ENCODE measurements at places on chromosomes 7 and 10. TPM values are rescaled to one million over a fixed set of nuclear protein-coding genes. Genes with fewer than 3 reads are reported as not detected.

GRCh38 chr7:30266686-30267085 lies 17.7 kb upstream of the ZNRF2 start:
- no peak for DNase-seq

DNA sequence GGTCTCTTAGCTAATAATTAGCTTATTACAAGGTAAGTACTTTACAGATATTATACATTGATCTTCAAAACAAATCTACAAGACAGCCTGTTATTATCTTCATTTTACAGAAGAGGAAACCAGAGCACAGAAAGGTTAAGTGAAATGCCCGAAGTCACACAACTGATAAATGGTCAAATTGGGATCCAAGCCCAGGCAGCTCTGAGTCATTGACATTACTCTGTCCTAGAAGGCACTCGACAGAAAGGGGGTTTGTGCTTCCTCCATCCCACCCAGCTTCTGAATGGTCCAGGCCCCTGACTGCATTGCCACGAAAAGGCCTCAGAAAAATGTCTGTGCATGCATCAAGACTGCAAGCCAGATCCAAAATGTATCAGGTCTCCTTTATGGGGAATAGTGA lies 81.3 kb upstream of the ZNF438 start:
- no peak for DNase-seq

DNA sequence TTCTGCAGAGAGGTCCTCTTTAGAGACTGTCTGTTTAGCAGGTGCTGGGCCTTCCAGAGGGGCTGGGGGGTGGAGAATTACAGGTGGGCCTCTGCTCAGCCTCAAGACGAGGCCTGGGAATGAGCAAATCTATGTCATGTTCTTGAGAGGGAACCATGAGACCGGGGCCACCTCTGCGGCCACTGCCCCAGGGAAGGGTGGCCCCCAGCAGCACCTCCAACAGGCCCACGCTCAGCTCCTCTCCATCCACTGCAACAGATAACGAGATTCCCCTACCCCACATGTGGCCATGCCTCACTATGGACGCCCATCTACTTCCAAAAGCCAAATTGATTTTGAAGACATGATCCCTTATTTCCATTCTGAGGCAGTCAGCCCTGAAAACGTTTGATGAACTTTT lies 176.9 kb downstream of the TCERG1L start:
- no peak for DNase-seq

DNA sequence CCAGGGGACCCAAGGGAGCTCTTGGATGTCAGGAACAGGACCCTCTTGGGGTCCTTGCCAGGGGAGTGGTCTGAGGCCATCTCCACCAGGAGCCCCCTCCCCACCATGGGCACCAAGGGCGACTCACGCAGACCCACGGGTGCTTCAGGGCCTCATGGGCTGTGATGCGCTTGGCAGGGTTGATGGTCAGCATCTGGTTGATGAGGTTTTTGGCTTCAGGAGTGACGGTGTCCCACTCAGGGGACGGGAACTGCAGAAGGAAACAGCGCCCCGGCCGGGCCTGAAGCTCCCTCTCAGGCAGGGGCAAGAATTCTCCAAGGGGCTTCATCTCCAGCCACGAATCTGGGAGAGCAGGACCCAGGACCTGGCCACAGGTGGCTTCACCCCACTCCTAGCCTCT lies 41.3 kb downstream of the YKT6 start:
- DNase-seq = no peak

DNA sequence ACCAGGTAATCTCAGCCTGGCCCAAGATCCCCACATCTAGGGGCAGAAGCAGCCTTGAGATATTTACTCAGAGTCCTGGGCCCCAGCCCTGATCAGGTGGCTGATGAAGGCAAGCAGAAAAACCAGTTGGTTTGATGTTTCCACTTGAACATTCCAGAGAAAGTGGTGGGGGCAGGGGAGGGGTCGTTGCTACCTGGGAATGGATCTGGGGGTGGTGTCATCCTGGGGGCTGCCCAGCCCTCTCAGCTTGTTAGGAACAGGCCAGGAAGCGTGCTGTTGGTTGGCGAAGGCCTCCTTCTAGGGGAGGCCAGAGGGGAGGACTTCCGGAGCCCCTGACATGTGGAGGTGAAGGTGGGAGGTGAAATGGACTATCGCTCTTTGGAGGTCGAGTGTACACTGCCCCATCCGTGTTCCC lies 3.7 kb upstream of the ABHD11 start:
- no peak for DNase-seq

DNA sequence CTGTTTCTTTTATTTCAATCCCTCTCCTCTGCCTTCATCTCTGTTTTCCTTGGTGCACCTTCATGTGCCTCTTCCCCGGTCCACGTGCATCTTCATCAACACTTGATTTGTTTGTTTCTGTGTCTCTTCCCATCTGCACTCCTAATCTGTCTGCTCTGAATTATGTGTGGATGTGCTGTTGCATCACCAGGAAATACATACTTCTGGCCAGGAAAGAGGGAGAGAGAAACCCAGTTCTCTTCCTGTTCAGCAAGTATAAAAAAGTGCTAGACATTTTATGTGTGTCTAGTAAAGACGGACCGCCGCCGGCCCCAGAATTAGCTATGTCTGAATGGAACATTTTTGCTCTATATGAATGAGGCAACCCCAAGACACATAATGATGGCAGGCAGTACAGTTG lies 93.8 kb downstream of the CALD1 start:
- no peak for DNase-seq

DNA sequence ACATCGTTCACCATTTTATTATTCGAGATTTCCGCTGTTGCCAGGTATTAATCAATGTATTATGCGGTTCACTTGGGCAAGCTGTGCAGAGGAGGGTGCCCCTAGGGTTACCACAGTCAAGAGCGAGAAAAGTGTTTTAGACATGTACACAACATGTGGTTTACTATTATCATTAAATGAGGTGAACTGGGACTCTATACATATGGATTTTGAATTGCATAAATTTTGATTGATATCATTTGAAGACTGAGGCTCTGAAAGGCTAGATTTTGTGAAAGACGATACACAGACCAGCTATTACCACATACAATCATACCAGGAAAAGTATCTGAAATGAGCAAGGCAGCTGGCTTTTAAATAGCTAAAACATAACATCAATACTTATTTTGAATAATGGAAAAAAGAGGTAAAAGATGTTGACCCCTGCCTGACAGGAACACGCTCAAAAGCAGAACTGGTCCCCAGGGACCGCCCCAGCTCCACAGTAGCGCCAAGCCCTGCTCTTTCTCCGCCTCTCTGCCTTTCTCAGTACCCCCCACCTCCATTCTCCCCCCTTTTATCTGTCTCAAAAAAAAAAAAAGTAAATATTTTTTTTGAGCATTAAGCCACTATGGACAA lies 413.4 kb upstream of the MKI67 start:
- DNase-seq = no peak

GRCh38 chr10:100812978-100813377 lies 67.6 kb downstream of the PAX2 start:
- no peak for DNase-seq

Gene ACTL6B
- total RNA-seq = 58.7 TPM

Gene PLA2G12B
- total RNA-seq = not detected

GRCh38 chr7:127704211-127704610 lies 52.2 kb downstream of the SND1 start:
- peak; percentile 73 for DNase-seq

DNA sequence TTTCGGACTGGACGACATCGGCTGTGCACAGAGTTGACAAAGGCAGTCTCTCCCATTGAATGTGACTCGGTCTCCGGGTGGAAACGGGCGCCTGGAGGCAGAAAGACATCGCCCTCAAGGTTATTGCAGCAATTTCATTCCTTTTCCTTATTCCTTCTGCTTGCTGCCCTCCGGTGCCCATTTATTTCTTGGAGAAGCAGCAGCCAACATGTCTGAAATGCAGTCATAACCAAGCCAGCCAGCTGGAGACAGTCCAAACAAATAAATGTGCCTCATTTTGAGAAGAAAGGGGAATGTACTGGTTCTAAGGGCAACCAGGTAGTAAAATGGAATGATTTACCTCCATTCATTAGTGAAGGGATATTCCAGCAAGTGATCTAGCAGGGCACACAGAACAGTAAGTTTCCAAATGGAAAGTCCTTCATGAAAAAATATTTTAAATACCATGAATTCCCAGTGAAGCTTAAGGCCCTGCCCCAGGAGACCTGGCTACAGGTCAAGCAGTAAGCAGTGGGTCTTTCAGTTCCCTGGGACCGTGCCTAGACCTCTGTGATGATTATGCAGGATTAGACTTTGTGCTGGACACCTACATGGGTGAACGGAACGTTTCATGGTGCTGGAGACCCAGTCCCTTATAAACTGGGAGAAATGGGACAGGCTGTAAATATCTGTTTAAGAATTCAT lies 86.6 kb downstream of the ABLIM1 start:
- DNase-seq = peak; percentile 71

Gene LGI1
- 9.6 TPM for total RNA-seq

DNA sequence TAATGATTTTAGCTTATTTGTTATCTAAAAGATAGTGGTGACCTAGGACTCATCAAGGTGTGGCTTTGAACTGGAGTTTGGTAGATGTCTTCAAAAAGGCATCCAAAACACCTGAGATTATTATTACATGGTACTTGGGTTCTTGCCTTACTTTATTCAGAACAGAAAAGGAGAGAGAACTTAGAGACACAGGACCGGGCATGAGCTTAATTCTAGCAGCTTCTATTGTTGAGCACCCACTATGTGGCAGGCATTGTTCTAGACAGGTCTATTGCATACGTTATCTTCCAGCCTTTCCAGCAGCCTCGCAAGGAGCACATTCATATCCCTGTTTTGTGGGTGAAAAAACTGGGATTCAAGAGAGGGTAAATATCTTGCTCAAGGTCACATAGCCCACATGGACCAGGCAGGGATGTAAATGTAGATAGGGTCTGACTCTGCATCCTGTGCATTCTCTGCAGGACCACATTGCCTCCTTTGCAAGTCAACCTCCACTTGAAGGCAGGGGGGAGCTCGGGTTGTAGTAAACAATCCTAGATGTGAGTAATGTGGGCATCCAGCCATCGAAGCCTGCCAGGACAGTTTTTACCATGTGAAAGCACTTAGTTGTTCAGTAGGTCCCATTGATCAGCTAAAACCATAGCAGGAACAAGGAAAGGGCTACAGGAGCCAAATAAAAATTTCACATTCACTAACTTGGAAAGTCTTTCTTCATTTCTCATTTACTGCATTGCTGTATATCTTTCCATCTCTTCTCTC lies 551.4 kb downstream of the LRMDA start:
- no peak for DNase-seq
